ENCODE measurements at places on chromosomes 12 and 14.

DNA sequence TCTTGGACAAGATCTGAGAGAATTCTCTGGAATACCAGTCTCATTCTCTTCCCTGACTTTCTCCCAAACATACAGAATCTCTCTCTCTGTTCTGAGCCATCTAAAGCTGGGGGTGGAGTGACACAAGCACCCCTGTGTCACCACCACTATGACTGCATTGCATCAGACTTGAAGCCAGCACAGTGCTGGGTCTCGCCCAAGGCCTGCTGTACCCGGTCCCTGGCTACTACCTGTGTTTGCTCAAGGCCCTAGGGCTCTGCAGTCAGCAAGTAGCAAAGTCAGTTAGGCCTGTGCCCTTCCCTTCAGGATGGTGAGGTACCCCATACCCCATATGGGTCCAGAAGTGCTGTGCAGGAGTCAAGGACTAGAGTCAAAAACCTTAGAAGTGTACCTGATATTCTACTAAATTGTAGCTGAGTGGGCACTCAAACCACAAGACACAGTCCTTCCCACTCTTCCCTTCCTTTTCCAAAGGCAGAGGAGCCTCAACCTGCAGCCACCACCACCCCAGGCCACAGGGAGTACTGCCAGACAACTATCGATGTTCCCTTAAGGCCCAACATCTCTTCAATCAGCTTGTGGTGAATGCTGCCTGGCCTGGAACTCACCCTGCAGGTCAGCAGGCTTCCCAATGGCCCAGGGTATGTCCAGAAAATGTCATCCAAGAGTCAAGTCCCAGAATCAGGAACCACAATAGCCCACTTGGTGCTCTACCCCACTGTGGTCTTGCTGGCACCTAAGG lies 21.2 kb upstream of the RDH16 start:
- DNase-seq, result no peak

DNA sequence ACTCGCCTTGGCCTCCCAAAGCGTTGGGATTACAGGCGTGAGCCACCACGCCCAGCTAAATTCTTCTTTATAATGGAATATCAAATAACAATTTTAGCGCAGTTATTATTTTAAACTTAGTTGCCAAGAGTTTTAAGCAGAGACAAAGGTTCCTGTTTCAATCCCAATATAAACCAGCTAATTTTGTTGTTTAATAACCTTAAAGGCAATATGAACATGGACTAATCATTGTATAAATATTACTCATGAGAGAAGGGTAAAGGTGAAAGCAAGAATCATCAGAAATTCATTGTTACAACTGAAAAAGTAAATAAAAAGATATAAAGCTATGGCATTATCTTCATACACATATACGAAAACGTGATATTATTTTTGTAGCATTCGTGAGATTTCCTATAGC lies 8.2 kb downstream of the DTD2 start:
- DNase-seq, result no peak

GRCh38 chr12:116595186-116595585 lies 36.0 kb downstream of the MAP1LC3B2 start:
- no peak for DNase-seq

- DNase-seq, result no peak
Observed at GRCh38 chr12:53989227-53990113, 4.5 kb downstream of the HOXC10 start.

GRCh38 chr12:62916632-62917425 lies 18.1 kb downstream of the PPM1H start:
- DNase-seq, result no peak

DNA sequence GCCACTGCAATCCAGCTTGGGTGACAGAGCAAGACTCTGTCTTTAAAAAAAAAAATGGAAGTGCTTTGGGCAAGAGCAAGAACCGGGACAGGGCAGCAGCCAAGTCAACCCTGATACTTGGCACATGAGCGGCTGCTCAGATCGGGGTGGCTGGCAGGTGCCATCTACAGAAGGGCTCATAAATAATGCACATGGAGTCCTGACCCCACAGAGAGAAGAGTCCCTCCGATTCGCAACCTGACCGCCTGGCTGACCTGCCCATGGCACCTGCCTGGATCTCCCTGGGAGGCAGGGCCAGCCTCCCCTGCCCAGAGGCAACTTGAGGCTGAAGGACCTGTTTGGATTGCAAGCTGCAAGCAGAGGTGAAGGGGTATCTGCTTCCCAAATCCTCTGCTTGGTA lies 9.6 kb upstream of the TMEM120B start:
- DNase-seq, result no peak

DNA sequence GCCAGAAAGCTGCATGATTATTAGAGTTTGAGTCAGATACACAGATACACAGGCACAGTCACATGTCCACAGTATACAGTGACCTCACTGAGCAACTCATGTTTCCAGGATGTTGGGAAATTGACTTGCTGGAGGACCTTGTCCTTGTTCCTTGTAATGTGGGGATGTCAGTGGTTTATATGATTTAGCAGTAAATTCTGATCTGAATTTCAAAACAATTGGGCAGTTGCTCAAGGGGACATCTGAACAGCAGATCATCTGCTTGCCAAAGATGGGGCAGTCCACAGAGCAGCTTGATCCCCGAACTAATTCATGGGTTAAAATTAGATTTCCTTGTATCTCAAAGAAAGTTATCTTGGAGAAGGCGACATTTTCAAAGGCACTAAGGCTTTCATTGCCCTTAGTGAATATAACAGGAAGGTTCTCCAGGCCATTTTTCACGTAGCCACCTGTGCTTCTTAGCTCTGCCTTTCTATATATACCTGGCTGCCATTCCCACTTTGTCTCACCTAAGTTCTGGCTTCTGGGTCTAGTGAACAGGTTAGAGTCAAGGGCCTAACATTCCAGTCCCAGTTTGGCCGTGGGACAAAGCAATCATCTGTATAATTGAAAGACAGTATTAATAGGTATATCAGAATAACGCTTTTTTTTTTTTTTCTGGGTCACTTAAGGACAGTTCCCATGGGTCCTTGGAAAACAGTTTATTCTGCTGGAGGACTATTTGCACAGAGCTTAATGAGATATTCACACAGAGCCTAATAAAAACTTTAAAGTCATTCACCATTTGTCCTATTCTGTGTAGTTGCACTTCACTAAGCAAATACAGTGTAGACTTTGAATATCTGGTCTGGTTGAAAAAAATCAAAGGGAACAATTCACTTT lies 64.9 kb upstream of the STRN3 start:
- DNase-seq, result no peak

GRCh38 chr12:96248136-96248931 lies 54.2 kb downstream of the ELK3 start:
- no peak for DNase-seq

GRCh38 chr12:77225373-77225772 lies 160.0 kb upstream of the E2F7 start:
- DNase-seq, result no peak

DNA sequence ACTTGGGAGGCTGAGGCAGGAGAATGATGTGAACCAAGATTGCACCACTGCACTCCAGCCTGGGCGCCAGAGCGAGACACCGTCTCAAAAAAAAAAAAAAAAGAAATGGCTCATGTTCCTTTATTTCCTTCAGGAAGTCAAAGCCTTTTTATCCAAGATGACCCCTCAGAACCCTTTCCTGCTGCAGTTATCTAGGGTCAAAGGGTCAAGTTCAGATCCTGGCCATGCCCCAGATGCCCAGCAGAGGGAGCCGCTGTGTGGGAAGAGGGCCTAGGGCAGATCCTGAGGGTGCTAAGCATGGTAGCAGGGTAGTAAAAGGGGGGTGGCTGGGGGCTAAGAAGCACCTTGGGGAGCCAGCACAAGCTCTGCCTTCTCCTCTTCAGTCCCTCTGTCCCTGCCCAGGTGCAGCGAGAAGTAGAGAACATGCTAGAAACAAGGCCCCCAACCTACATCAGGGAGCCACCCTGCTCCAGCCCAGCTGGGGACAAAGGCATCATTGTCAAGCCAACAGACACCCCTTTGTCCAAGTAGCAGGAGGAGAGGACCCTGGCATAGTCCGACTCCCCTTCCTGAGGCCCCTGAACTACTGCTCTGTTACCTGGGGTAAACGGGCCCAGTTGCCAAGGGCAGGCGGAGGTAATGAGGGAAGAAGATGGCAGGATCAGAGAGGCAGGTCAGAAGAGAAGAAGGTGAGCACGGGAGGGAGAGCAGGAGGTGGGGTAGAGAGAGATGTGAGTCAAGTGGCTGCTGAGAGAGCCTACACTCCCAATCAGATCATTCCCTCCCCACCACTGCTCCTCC lies 6.5 kb downstream of the NFE2 start:
- no peak for DNase-seq

DNA sequence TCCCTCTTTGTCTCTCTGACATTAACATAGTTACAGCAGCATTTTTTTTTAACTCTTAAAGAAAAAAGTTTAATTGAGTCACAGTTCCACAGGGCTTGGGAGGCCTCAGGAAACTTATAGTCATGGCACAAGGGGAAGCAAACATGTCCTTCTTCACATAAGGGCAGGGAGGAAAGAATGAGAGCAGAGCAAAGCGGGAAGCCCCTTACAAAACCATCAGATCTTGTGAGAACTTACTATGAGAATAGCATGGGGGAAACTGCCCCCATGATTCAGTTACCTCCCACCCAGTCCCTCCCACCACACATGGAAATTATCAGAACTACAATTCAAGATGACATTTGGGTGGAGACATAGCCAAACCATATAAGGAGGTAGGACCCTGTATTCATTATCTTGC lies 96.2 kb downstream of the PLBD1 start:
- no peak for DNase-seq

- DNase-seq, result no peak
Observed at GRCh38 chr12:46585854-46586621, 213.5 kb upstream of the SLC38A2 start.

DNA sequence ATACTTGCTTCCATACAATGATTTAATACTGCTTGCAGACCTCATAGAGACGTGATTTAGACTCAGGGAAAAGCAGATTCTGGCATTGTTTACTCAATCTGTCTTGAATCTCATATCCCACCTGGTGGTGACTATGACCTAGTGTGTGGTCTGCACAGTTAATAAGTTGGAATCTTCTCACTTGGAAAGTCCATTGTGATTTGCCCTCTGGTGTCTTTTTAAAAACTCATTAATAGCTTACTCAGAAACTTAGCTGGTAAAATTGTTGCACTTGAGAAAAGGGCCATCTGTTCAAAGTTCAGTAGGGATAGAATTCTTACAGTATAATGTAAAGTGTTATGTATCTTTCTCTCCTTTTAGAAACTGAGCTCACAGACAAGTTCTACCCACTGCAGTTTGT lies 106.0 kb downstream of the PELI2 start:
- DNase-seq, result peak; percentile 24

DNA sequence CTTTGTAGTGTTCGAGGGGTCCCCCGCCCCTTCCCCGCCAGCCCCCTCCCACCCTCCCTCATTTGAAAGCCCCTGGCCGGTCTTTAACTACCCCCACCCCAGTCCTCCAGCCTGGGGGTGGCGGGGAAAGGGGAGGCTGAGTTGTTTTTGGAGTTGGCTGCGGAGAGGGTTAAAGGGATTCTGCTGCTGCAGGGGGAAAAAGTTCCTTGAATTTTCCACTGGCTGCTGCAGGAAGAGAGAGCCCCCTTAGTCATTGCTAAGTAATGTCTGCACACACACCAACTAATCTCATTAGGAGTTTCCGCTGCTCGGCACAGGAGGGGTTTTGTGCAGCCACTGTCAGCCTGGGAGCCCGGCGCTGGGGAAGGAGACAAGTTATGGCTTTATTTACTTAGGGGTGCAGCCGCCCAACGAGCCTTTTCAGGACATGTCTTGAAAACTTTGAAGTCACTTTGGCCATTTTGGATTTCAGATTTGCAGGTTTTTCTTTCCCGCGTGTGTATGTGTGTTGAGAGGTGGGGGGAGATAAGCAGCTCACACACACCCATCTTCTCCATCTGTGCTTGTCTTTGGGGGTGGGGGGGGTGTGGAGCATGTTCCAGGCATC lies 1.8 kb downstream of the ELK3 start:
- DNase-seq, result no peak

DNA sequence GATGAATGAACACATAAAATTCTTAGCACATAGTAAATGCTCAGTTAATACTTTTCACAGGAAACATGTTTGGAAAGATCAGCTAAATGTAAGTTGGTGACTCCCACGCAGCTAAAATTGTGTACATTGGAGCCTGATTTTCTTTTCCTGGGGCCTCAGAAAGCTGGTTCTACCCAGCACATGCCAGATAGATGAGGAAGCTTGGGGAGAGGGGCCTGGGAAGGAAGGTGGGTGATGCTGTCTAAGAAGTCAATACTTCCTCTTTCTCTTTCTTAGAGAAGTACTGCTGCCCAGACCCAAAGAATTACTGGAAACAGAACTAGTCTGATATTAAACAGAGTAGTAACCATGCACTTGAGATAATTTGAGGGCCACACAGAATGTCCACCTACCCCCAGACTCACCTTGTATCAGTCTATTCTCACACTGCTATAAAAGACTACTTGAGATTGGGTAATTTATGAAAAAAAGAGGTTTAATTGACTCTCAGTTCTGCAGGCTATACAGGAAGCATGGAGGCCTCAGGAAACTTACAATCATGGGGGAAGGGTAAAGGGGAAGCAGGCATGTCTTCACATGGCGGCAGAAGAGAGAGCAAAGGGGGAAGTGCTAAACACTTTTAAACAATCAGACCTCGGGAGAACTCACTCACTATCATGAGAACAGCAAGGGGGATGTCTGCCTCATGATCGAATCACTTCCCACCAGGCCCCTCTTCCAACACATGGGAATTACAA lies 123.3 kb upstream of the MED13L start:
- DNase-seq, result no peak

GRCh38 chr12:123231931-123232330 lies 1.0 kb downstream of the MPHOSPH9 start:
- no peak for DNase-seq

- no peak for DNase-seq
Observed at GRCh38 chr14:86790408-86791364, 1202.3 kb downstream of the GALC start.

GRCh38 chr12:122275459-122275858 lies 9.2 kb upstream of the VPS33A start:
- no peak for DNase-seq

GRCh38 chr12:47739979-47740378 lies 14.7 kb upstream of the ENDOU start:
- DNase-seq, result no peak

- DNase-seq, result peak; percentile 40
Observed at GRCh38 chr12:47882781-47883546, 21.8 kb downstream of the VDR start.

DNA sequence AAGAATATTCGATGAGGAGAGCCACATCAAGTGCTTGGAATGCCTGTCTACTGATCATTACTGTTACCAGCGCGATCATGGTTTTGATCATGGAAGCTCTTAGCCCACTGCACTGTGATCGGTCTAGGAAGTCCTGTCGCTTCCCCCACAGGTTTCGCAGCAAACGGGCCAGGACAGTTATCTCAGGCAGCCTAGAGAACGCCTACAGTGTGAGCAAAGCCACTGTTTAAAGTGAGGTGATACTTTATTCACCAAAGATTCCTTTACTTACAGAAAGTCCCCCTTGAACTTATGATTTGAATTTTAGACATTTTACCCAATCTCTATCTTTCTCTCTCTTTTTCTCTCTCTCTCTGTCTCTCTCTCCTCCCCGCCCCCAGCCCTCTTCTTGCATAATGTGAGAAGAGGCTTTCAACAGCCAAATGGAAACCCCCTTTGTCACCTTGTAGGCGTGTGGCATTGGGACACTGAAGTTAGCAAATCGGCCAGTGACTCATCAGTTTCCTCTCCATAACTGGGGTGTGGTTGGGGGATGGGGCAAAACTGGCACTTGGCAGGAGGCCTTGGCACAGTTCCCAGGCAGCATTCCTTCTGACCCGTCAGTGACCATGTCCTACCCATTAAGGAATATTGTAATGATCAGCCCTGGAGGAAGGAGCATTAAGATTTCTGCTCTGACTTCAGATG lies 214.8 kb downstream of the CHST11 start:
- DNase-seq, result no peak

- DNase-seq, result no peak
Observed at GRCh38 chr12:88334271-88334670, 192.2 kb downstream of the TMTC3 start.
